NCI-H2081 treated with DMSO at 0.1 percent for 48 hours (cell line): ENCODE measurements at places on chromosomes 2 and 18.

- DNase-seq = peak; percentile 44
Measured at GRCh38 chr2:234293973-234294372, 202.9 kb downstream of the ARL4C start.

DNA sequence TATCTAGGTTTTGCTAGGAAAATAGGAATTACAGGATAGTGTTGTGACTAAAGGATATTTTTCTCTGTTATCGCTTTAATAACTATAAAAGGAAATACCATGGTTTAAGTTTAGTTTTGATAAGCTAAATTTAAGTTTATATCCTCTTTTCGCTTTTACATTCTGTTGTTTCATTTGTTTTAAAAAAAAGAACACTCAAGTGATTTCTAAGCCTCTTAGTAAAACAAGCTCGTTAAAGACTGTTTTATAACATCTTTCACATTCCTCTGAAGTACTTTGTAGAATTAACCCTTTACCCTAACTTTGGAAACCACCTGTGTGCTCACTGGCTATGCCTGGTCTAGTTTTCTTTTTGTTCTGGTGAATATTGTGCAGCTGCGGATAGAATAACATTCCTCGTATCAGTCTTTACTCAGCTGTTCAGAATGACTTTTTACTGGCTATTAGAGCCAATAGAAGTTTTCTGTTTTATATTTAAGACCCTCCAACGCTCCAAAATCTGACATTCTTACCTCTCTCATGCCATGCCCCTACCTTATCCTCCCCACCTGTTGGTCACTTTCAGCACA, 183.1 kb downstream of the PTPRM start:
- no peak for DNase-seq

- no peak for DNase-seq
Measured at GRCh38 chr2:3329491-3329890, 48.1 kb downstream of the EIPR1 start.

GRCh38 chr2:29367986-29368658, 252.9 kb downstream of the CLIP4 start:
- no peak for DNase-seq

DNA sequence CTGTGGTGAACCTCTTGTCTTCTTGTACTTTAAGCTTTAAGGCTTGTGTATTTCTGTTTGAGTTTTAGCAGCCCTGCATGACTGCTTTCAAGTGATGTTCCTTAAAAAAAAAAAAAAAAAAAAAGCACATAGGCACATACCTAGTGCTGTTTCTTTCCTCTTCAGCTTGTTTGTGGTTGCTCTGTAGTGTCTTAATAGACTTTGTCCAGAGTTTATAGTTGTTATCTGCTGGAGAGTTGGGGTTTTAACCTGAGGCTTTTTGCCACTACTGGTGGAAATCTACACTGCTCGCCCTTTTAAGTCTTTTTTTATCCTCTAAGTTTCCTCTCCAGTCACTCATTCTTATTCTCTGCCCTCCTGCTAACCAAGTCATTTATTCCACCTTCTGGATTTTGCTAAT, 34.5 kb downstream of the AGFG1 start:
- no peak for DNase-seq

- no peak for DNase-seq
Measured at GRCh38 chr2:160087854-160088745, 25.7 kb upstream of the PLA2R1 start.

GRCh38 chr2:197461057-197461456, 7.7 kb downstream of the COQ10B start:
- DNase-seq = no peak

- no peak for DNase-seq
Measured at GRCh38 chr2:235485362-235485761, 8.5 kb upstream of the AGAP1 start.

DNA sequence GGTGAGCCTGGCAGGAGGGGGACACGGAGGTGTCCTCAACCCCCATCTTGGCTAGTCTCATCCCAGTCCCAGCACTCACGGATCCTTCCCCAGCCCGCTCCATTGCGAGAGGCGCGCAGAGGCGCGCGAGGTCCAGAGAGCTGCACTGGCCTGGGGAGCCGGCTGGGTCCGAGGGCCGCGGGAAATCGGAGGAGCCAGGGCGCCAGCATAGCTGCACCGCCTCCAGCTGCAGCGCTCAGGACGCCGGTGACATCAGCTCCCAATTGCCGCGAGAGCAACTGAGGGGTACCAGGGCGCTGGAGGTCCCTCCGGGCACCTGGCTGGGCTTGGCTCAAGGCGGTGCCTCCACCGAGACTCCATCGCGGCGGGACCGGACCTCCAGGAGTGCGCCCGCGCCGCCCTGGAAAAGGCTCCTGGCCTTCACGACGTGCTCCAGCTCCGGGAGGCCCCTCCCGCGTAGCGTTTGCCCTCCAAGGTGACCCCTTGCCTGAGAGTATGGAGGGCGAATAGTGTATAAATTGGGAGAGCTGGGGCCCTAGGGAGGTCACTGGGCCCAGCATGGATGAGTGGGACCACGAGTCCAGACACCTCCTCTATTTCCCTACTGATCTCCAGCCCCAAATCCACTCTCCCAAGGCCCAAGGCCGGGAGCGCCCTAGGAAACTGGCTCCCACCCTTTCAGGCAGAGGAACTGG, 5.5 kb downstream of the RTKN start:
- no peak for DNase-seq

DNA sequence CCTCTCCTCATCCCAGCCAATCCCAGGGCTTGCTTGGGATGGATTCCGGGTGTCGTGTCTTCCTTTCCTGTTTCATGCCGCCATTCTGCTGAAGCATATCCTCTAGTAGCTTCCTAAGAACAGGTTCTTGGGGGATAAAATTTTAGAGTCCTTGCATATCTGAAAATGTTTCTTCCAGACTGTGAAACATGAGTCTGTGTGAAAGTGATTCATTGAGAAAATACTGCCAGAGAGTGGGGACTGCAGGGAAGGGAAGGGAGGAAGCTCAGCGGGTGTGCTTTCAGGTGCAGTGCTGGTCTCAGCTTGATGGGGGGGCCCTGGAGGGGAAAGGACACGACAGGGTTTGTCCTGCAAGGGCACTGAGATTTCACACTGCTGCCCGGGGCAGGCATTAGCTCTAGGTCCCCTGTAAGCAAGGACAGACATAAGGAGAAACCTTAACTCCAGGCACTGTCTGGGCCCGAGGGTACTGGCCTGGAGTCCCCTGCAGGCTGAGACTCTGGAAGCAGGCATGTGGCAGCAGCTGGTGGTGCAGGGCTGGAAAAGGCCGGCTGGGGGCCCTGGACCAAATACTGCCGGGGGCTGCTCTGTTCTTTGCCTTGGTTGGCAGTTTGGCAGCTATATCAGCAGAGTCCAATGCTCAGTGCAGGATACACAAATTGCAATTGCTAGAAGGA, 97.6 kb upstream of the HS6ST1 start:
- no peak for DNase-seq

DNA sequence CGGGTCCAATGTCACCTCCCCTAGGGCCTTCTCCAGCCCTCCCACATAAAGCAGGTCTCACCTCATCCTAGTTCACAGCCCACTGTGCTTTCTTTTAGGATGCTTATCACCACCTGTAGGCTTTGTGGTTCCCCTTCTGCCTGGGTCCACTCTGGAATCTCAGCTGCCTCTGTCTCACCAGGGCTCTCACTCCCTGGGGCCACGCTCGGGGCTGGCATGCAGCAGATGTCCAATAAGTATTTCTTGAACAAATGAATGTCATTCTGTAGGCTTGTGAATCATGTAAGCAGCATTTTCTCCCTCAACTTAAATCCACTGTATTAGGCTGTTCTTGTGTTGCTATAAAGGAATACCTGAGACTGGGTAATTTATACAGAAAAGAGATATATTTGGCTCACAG, 4.3 kb upstream of the SH3BP4 start:
- no peak for DNase-seq

DNA sequence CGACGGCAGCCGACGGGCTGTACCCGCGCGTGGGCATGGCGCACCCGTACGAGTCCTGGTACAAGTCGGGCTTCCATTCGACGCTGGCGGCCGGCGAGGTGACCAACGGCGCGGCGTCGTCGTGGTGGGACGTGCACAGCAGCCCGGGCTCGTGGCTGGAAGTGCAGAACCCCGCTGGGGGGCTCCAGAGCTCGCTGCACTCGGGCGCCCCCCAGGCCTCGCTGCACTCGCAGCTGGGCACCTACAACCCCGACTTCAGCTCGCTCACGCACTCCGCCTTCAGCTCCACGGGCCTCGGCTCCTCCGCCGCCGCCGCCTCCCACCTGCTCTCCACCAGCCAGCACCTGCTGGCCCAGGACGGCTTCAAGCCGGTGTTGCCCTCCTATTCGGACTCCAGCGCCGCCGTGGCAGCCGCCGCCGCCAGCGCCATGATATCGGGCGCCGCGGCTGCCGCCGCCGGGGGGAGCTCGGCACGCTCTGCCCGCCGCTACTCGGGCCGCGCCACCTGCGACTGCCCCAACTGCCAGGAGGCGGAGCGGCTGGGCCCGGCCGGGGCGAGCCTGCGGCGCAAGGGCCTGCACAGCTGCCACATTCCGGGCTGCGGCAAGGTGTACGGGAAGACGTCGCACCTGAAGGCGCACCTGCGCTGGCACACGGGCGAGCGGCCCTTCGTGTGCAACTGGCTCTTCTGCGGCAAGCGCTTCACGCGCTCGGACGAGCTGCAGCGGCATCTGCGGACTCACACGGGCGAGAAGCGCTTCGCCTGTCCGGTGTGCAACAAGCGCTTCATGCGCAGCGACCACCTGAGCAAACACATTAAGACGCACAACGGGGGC, 2.0 kb downstream of the SP9 start:
- DNase-seq = peak; percentile 50

- DNase-seq = no peak
Measured at GRCh38 chr2:123513351-123513750, 511.7 kb upstream of the CNTNAP5 start.

GRCh38 chr2:114784890-114785583, 342.6 kb downstream of the DPP10 start:
- no peak for DNase-seq

DNA sequence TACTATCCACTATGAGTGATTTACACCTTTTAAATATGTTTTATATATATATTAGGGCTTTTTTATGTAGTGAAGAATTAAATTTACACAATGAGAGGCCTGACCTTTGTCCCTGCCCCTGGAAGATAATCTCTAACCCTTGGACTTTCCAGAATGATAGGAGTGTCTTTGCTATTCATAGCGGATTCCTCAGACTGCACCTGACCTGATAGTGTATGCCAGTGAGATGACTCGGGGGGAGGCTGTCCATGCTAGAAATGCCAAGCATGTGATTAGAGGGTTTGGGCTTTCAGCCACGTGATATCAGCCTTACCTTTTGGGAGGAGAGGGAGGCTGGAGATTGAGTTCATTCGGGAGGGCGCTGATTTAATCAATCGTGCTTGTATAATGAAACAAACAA, 44.1 kb upstream of the LHCGR start:
- DNase-seq = no peak
